CD4-positive, alpha-beta T cell treated with Interleukin-6 for 4 hours (primary cell): ENCODE measurements at places on chromosomes 2 and 18.

- no peak for DNase-seq
Measured at GRCh38 chr2:190467575-190468083, 59.5 kb downstream of the MFSD6 start.

DNA sequence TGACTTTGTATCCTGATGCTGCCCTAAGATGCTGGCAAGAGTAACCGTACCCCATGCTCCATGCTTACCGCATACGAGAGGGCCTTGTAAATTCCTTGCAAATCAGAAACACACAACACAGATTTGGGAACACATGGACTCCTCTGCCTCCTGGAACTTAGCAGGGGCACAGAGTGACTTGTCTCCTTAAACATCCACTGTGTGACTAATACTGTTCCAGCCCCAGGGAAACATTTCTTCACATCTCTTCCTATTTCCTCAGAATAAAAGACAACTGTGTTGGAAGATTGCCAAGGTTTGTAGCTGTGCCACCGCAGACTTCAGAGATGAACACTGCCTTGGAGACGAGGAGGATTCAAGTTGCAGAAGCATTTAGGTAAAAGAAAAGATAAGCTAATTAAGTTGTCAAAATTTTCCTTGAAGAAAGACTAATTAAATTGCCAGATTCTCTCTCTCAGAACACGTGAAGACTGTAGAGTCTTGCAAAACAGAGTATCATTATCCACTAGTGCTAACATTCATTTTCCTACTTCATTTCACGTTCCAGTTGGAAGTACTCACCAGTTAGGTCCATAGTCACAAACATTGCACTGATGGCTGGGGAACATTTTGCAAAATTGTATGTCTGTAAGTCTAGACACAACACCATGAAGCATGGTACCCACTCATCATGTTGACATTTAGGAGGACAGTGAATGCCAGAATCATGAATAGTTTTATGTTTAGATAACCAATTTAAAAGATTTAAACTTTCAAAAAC lies 188.8 kb downstream of the TSN start:
- no peak for DNase-seq

GRCh38 chr2:74416778-74417177 lies 4.6 kb downstream of the C2orf81 start:
- no peak for DNase-seq

GRCh38 chr2:239274391-239275043 lies 126.3 kb downstream of the HDAC4 start:
- DNase-seq, result peak; percentile 39

DNA sequence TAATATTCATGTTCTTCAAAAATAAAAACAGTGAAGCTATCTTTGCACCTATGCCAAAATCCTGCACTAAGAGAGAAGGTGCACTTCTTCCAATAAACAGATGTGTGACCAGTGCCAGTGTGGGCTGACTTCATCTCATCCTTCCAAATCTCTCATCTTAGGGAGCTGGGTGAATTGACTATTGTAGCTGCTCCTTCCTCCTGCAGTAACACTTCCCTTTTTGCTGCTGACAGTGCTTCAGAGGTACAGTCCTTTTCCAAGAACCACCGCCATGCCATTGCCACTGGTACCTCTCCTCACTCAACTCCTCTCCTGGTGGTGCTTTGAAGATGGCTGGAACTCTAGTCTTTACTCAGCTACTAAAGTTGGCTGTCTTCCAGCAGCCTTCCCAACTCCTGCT lies 42.1 kb upstream of the ARHGAP25 start:
- DNase-seq, result no peak

DNA sequence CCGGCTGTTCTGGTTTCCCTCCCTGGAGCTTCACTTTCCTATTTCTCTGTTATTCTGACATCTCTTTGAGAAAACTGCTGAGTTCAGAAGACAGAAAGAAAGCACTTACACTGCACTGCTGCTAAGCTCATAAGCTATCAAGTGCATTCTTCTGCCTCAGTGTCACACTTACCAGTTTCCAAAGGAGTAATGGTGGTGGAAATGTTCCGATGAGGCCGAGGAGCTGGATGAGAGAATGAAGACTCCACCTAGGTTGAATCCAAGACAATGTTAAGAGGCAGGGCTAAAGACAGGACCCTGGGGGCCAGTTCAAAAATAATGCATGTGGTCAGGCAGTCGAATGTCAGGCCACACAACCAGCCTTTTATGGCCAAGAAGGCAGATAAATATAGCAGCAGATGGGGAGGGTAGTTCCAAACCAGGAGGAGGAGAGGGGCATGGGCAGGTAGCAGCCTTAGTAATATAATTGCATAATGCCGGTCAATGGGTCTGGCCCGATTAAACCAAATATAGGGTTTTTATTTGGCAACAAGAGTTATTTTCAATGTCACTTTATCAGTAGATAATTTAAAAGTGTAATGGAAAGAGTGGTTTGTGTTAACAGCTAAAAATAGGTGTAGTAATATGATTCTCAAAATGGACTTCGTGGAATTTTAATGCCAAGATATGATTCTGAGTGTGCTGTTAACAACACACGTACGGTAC lies at the start of gene MYOM1:
TSS of gene MYOM1 (minus strand) at position 338 of the 705 bp plus-strand sequence. CDS start 4,745 bp downstream, outside the sequence.
- no peak for DNase-seq

GRCh38 chr18:44732599-44732998 lies 51.9 kb downstream of the SETBP1 start:
- DNase-seq, result no peak

DNA sequence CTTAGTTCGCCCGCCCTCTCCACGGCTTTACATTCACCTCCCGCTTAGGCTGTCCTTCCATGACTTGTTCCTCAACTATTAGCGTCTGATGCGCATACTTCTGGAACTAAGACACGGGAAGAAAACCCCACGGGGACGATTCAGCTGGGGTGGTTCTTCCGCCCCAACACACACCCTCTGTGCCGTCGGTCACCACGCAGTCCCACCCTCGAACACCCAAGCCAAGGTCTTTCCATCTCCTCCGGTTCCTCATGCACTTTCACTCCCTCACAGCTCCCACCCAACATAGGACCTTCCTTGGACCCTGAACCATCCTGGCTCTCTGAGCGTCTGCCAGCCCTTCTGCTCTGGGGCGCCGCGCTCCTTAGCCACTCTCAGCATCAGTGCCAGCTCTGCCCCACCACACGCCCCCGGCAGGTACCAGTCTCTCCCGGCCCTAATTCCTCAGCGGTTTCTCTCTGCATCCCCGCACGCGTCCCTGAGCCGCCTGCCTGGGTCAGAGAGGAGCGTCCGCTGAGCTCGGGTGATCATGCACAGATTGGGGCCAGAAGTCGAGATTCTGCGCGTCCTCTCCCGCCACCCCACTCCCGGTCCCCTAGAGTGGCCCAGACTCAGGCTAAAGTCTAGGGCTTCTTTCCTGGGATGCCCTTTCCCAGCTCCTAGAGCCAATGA lies 522 bp upstream of the SRD5A2 start:
- DNase-seq, result no peak

GRCh38 chr2:110957293-110957692 lies 163.4 kb upstream of the BCL2L11 start:
- no peak for DNase-seq

GRCh38 chr2:104889960-104890684 lies 36.2 kb downstream of the POU3F3 start:
- DNase-seq, result no peak

GRCh38 chr2:170770008-170770605 lies at the start of gene ERICH2:
Gene ERICH2 (plus strand): TSS chr2:170770378. CDS start chr2:170770682, 304 bp downstream.
- DNase-seq, result peak; percentile 39

- no peak for DNase-seq
Measured at GRCh38 chr18:56235481-56236013, 402.8 kb downstream of the TXNL1 start.

DNA sequence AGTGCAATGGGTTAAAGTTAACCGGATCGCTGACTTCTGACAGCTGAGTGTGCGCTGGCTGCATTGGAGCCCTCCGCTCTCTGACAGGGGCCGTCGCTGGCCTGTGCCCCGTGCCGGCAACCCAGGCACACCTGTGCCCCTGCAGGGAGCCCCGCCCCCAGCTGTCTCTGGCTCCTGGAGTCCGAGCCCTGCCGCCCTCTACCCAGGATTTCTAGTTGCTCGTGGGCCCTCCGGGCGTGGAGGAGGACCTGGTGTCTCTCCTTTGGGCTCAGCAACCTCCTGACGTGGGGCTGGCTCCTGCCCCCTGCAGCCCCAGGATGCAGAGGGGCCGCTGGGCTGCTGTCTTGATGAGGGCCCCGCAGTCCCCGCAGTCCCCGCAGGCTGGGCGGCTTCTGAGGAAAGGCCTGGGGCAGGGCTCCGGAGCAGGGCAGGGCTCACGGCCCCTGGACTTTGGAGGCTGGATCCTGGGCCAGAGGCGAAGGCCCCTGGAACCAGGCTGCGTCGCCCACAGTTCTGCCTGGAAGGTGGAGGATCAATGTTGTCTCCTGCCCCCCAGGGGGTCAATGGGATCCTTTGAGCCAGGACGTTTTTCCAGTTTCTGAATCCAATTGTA lies 172.8 kb downstream of the RNF144A start:
- DNase-seq, result no peak

- no peak for DNase-seq
Measured at GRCh38 chr2:182078988-182079602, 93.4 kb downstream of the PPP1R1C start.

DNA sequence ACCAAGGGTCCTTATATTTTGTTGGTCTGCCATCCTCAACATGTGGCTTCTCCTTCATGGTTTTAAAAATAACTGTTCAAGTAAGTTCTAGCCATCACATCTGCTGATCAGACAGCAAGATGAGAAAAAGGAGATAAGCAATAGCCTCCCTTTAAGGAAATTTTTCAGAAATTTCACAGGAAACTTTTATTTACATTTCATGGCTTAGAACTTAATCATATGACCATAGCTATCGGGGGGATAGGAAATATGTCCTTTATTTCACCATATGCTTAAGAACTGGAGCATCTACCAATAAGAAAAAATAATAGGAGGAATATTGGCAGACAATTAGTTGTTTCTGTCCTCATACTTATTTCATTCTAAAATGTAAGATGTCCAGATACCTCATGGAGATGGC lies 16.2 kb downstream of the ATF2 start:
- DNase-seq, result no peak

DNA sequence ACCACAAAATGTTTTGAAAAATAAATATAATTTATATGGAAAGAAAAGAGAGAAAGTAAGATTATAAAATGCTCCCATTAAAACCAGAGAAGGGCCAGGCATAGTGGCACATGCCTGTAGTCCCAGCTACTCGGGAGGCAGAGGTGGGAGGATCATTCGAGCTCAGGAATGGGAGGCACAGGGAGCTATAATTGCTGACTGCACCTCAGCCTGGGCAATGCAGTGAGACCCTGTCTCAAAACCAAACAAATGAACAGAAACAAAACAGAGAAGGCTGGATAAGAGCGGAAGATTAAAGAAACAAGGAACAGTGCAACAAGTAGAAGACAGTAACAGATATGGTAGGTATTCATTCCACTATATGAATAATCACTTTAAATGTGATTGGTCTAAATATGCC lies 18.6 kb upstream of the TMEM182 start:
- DNase-seq, result no peak

GRCh38 chr2:235938611-235939010 lies 229.6 kb downstream of the GBX2 start:
- no peak for DNase-seq

- peak; percentile 63 for DNase-seq
Measured at GRCh38 chr2:238370823-238371372, 50.6 kb downstream of the TRAF3IP1 start.

- no peak for DNase-seq
Measured at GRCh38 chr18:58032233-58032632, 11.8 kb upstream of the NEDD4L start.

GRCh38 chr2:212928681-212929080 lies 222.7 kb downstream of the IKZF2 start:
- no peak for DNase-seq

DNA sequence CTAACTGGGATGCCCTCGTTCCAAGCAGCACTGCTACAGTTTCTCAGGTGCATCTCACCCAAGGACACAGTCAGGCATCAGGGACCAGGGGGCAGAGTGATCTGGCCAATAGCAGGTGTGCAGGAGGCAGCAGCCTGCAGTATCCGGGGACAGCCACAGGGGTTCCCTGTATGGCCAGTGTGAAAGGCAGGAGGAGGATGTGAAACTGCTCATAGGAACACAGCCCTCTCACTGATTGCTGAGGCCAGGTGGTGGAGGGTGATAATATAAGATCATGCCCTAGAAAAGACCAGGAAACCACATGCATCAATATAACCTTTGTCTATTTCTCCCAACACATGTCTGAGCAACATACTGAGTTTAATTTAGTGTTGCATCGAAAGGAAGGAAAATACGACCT lies 112.7 kb upstream of the TACR1 start:
- DNase-seq, result no peak

DNA sequence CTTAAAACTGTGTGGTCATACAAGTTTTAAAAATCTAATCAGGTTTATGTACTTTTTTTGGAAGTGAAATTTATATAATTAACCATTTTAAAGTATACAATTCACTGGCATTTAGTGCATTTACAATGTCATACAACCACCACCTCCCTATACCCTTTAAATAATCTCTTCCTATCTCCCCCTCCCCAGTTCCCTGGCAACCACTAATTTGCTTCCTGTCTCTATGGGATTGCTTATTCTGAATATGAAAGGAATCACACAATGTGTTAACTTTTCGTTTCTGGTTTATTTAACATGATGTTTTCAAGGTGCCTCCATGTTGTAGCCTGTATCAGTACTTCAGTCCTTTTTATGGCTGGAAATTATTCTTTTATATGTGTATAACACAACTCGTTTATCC lies 19.4 kb downstream of the CHMP3 start:
- no peak for DNase-seq

GRCh38 chr18:57881818-57882413 lies 78.8 kb upstream of the ATP8B1 start:
- DNase-seq, result peak; percentile 54

- DNase-seq, result no peak
Measured at GRCh38 chr2:157792335-157793052, 83.6 kb downstream of the ACVR1 start.

GRCh38 chr2:145190031-145190703 lies 670.2 kb upstream of the ZEB2 start:
- DNase-seq, result no peak

DNA sequence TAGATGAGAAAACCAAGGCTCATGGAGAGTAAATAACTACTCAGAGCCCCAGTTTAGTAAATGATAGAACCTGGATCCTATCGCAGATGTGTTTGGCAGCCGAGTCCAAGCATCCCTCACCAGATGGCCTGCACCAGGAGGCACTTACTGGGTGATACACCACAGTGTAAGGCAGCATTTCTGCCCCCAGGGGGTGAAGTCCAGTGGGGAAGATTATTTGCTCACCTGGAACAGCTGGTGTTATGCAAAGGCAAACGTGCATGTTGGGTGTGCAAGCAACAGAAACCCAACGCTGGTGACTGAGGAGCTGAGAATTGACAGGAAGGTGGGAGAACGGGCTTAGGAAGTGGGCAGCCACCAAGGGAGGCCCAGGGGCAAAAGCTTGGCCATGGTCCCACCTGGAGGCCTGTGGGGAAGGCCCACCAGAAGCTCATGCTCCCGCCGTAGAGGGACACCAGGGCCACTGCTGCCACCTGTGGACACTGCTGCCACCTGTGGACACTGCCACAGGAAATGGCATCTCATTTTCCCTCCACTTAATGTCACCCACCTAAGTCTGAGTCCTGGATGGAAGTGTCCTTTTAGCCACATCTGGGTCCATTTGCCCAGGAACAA lies 100.6 kb downstream of the TFCP2L1 start:
- no peak for DNase-seq
